ENCODE measurements at places on chromosomes 1 and 21. TPM values are rescaled to one million over a fixed set of nuclear protein-coding genes. Genes with fewer than 3 reads are reported as not detected.

Gene ELAPOR1
- 6.4 TPM for total RNA-seq

Gene ATP6V1G3
- not detected for total RNA-seq

Gene SLFNL1
- total RNA-seq, result 3.4 TPM

Gene PLA2G2C
- not detected for total RNA-seq

Gene ADCY10
- total RNA-seq, result 0.27 TPM

Gene B4GALT3
- total RNA-seq, result 16.8 TPM

Gene ASCL5
- not detected for total RNA-seq

Gene RHBG
- total RNA-seq, result 0.73 TPM

Gene C1orf185
- total RNA-seq, result not detected

Gene AMY1C
- total RNA-seq, result not detected

Gene KCNQ4
- 2.0 TPM for total RNA-seq

Gene AZIN2
- 8.7 TPM for total RNA-seq

Gene C1orf74
- 2.4 TPM for total RNA-seq

Gene TMEM61
- 1.2 TPM for total RNA-seq

Gene VWA5B1
- total RNA-seq, result 2.2 TPM

Gene LCE1D
- total RNA-seq, result not detected

Gene GNG4
- total RNA-seq, result 54.4 TPM

Gene TDRD10
- total RNA-seq, result 0.82 TPM

Gene SLC30A1
- total RNA-seq, result 18.0 TPM

Gene OLFML3
- 26.4 TPM for total RNA-seq

Gene SYT6
- total RNA-seq, result 13.0 TPM

Gene AK5
- total RNA-seq, result 29.9 TPM

Gene ESRRG
- 131 TPM for total RNA-seq

Gene ARHGEF11
- 43.6 TPM for total RNA-seq

Gene CAPN8
- total RNA-seq, result not detected

Gene DENND2D
- 2.4 TPM for total RNA-seq

Gene FBXO44
- total RNA-seq, result 28.6 TPM

Gene OR2L13
- total RNA-seq, result 2.6 TPM

Gene CYP4A11
- 0.36 TPM for total RNA-seq

Gene ALX3
- not detected for total RNA-seq

Gene TSPAN1
- 1.00 TPM for total RNA-seq

Gene INSRR
- total RNA-seq, result 0.36 TPM

Gene NAXE
- 28.3 TPM for total RNA-seq

Gene TACSTD2
- total RNA-seq, result 0.27 TPM

Gene KCNJ6
- 14.5 TPM for total RNA-seq

Gene OLIG2
- 14.4 TPM for total RNA-seq

Gene PHC2
- 47.2 TPM for total RNA-seq

Gene NR5A2
- total RNA-seq, result 1.2 TPM

Gene USH2A
- total RNA-seq, result 1.9 TPM

Gene FHAD1
- 2.4 TPM for total RNA-seq

All from cerebellum (tissue), 4 donors.